H54 (cell line): ENCODE measurements at places on chromosomes 16 and 17.

DNA sequence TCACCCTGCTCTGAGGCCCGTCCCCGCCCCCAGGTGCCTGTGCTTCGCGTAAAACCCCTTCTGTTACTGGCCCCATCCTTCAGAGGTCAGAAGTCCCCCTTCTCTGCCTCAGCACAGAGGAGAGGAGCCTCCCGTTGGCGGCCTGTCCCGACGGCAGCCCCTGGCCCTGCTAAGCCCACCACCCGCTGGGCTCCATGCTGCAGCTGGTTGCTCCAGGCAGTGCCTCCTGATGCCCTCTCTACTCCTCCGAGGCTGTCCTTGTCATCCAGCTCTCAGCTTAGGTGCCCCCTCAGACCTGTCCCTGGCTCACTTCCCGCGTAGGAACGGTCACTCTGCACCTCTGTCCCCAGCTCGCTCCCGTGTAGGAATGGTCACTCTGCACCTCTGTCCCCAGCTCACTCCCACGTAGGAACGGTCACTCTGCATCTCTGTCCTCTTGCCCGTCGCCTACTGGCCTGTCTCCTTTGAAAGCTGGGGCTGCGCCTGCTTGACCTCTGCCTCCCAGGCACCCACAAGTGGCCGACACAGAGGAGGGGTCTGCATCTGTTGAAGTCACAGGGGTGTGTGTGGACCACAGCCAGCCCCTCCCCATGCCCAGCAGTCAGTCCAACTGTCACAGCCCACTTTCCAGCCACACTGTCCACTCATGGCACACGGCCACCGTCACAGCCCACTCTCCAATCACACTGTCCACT is 31.7 kb upstream of the ZC3H18 start:
- DNase-seq = no peak

GRCh38 chr17:15744074-15744676 is 12.1 kb downstream of the TBC1D26 start:
- DNase-seq = no peak

DNA sequence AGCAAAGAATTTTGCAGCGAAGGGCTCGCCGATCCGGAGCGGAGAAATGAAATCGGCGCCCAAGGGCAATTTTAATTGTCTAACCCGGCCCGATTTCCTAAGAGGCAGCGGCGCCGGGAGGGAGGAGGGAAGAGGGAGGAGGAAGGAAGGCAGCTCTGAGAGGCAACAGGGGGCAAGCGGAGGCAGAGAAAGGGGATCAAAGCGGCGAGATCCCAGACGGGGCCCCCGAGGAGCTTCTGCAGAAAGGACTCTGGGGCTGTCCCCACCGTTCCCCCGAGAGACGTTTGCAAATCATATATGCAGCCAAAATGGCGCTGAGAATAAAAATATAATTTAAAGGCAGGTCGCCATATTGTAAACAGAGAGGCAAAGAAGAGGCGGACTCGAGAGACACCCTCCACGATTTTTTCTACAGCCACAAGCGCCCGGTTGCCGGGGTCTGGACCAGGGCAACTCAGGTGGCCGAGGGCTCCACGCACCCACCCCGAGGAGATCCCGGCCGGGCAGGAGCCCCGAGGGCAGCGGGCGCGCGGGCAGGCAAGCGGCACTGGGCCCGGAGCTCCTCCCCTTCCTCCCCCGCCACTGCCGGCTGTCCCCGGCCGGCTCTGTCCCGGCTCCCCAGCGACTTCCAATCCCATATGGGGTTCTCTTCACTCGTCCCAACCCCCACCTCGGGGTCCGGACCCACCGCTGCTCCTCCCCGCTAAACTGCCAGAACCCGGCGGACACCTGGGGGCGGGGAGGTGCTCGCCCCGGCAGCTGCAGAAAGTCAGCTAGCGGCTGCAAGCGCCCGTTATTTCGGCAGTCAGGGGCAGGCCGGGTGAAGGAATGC is 1.9 kb downstream of the PHF12 start:
- no peak for DNase-seq

- no peak for DNase-seq
Measured at GRCh38 chr16:69443927-69444631, 19.7 kb downstream of the CYB5B start.

DNA sequence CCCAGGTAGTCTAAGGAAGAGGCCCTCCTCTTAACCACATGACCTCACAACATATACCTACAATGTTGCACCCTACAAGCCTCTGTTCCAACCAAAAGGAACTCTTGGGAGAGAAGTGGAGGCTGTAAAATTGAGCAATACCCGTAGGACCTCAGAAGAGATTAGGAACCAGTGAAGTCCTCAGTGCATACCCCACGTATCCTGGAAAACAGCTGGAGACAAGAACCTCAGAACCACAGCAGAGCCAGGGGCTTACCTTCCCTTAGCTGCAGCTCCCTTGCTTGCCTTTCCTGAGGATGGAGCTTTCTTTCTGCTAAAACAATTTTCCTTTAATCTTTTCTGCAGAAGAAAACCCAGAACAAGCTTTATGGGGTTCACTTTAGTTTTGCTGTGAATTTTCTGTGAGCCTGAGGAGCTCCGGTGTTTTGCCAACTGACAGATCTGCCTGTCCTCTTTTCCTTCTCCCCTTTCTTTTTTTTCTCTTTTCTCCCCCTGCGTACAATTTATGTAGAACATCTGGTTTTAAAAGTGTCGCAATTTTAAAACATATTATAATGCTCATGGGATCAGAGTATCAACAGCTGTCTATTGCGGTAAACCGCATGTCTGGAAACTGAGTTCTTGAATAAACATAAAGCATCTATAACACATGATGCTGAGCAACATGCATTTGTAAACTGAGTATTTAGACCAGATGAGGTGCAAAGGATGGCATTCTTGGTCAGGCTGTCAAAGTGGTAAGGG is 226.4 kb upstream of the MAF start:
- no peak for DNase-seq

- DNase-seq = no peak
Measured at GRCh38 chr16:76278980-76279379, 1.8 kb downstream of the CNTNAP4 start.

DNA sequence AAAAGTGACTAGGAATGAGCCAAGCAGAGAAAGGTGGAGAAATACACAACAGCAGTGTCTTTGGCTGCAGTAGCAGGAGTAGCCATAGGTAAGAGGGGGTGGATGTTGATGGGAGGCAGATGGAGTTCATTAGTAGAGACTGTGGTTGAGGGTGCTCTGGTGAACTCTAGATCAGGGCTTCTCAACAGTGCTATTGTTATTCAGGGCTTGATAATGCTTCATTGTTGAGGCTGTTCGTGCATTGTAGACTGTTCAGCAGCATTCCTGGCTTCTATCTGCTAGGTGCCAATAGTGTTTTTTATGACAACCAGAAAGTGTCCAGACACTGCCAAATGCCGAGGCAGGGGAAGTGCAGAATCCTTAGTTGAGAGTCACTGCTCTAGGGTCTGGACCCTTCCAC is 3.6 kb downstream of the ALKBH5 start:
- no peak for DNase-seq

- DNase-seq = no peak
Measured at GRCh38 chr16:66390346-66391108, 24.0 kb downstream of the CDH5 start.

DNA sequence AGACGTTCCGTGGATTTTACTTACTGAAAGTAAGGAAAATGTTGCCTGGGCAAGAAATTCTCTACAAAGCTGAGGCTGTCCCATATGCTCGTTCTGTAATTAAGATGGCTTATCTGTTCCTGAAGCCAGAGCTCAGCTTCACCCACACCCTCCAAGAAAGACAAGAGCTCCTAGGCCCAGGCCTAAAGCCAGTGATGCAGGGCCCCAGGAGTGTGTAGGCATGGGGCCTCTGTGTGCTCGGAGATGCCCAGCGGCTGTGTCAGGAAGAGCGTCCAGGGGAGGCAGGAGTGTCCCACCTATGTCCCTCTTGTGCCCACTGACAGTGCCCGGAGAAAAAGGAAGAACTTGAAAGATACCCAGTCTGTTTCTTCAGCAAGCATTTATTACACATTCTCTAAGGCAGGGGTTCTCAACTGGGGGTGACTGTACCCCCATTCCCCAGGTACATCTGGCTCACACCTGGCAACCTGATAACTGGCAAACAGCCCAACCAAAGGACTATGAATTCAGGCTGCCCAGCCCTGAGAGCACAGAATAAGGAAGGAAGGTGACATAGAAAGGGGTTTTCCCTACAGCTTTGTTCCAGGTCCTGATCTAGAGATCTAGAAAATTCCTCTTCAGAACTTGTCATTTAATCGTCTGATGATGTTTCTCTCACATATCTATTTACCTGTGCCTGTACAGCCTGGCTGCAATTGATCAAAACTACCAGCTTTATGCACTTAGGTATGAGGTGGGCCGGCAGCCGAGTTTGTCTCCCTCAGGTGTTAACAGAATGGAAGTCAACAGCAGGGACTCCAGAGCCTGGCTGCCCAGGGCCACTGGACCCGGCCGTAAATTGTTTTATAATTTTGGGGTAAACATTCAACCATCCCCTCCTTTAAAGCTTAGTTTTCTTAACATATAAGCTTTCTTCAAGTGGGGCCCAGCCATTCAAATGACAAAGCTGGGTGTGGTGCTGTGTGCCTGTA is 12.0 kb downstream of the SNN start:
- no peak for DNase-seq

GRCh38 chr16:1851793-1852192 is 20.2 kb downstream of the MEIOB start:
- DNase-seq = no peak

GRCh38 chr16:68281368-68282063 is 17.2 kb downstream of the SLC7A6 start:
- no peak for DNase-seq

GRCh38 chr16:3611146-3611975 is at the start of gene SLX4:
SLX4 (minus strand) TSS chr16:3611606; CDS start chr16:3608964, 2,642 bp downstream.
- peak; percentile 97 for DNase-seq

DNA sequence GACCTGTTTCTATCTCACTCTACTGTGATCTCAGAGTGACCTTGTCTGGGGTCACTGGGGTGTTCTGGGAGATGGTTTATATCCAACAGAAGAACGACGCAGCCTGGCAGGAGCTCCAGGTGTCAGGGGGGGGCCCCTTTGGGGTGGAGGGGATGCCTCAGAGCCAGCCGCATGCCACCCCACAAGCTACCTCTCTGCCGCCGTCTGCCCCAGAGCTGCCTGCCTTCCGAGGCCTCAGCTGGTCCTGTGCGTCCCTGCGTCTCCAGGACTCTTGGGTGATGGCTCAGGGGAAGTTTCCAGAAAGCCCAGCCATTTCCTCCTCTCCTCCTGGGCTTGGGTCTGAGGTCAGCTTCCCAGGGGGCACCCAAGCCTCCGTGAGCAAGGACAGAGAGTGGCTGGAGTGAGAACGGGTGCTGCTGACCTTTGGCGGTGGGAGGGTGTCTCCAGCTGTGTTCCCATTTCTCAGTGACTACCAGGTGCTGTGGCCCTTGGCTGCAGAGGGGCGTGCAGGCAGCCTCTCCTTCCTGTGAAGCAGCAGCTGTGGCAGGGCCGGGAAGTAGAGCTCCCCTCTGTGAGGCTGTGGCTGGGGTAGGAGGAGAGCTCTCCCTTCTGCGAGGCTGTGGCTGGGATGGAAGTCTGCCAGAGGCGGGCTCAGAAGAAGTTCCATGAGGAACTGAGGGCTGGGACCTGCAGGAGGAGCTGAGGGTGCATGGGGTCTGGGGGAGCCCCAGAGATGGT is 19.8 kb downstream of the JPH3 start:
- DNase-seq = no peak

GRCh38 chr16:11978080-11978479 is 1.5 kb downstream of the SNX29 start:
- no peak for DNase-seq

- no peak for DNase-seq
Measured at GRCh38 chr16:88940862-88941817, 35.9 kb downstream of the CBFA2T3 start.

GRCh38 chr17:7882068-7882467 is 6.5 kb upstream of the CHD3 start:
- no peak for DNase-seq

- DNase-seq = no peak
Measured at GRCh38 chr17:75731716-75732498, 10.6 kb downstream of the ITGB4 start.

DNA sequence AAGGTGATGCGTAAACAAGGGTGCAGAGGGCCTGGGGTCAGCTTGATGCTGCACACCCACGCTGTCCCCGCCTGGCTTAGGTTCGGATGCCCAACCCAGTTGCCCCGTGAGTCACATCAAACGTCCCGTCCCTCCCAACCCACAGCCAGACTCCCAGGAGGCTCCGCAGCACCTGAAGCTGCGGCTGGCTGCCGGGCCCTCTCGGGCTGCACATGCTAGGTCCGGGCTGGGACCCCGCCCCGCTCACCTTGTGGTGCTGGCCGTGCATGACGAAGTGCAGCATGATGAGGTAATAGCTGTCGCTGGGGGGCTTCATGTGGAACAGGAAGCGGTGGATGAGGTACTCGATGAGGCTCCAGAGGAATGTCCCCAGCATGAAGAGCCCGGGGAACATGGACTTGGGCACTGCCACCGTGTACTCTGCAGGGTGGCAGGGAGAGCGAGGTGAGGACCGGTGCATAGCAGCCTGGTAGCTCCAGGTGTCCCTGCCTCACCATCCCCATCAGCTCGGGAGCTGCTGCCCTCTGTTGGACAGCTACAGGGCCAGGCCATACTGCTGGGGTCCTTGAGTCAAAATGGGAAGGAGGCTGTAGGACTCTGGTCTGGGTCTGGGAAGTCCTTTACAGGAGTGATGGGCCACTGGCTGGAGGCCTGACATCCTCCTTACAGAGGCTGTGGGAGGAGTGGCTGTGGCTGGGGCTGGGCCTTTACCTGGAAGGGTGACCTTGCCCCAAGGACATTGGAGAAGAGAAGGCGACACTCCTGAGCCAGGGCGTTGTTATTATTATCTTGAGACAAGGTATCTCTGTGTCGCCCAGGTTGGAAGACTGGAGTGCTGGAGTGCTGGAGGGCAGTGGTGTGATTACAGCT is 18.3 kb upstream of the MLKL start:
- DNase-seq = no peak

GRCh38 chr16:88905563-88905962 is 39.1 kb upstream of the PABPN1L start:
- DNase-seq = peak; percentile 51

DNA sequence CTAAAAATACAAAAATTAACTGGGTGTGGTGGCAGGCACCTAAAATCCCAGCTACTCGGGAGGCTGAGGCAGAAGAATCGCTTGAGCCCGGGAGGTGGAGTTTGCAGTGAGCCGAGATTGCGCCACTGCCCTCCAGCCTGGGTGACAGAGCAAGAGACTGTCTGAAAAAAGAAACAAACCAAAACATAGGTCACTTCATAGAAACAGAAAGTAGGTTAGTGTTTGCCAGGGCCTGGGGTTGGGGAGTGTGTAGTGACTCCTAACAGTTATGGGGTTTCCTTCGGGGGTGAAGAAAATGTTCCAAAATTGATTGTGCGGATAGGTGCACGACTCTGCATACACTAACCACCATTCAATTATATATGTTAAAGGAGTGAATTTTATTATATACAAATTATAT is 59.2 kb downstream of the ATP2C2 start:
- DNase-seq = no peak
